ENCODE measurements at places on chromosomes 6 and 20.

DNA sequence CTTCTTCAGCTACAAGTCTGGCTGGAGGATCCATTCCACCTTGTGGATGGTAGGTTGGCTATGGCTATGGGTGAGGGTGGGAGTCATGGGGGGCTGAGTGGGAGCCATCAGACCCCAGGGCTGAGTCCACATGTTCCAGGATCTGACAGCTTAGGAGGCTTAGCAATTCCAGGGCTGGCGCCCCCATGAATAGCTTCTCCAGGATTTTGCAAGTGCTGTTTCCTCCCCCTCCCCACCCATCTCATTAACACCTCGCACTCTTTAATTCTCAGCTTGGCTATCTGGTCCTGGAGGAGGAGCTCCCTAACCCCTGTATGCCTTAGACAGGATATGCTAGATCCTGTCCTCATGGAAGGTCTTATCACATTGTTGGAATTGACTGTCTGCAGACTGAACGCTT, 39.0 kb upstream of the ANGPT4 start:
- H3K4me3 ChIP-seq: no peak overlapping the region
- no peaks in the 10 kb centered on the region for H3K36me3 ChIP-seq
- H3K27ac ChIP-seq: no peak overlapping the region
- no peak for DNase-seq

- H3K27ac ChIP-seq: no peak overlapping the region
- H3K36me3 ChIP-seq: no peaks in the 10 kb centered on the region
- no peak for DNase-seq
- H3K4me1 ChIP-seq: peaks cover 21% of the 10 kb centered on the region
- no peaks in the 10 kb centered on the region for H3K27me3 ChIP-seq
- H3K4me3 ChIP-seq: no peak overlapping the region
These were observed 16.8 kb upstream of the PTGIS start for GRCh38 chr20:49584418-49585382.

GRCh38 chr20:34806255-34806654, 19.2 kb downstream of the NCOA6 start:
- no peaks in the 10 kb centered on the region for H3K27me3 ChIP-seq
- DNase-seq: no peak
- H3K4me3 ChIP-seq: no peak overlapping the region
- no peak overlapping the region for H3K27ac ChIP-seq
- H3K4me1 ChIP-seq: no peaks in the 10 kb centered on the region
- no peaks in the 10 kb centered on the region for H3K36me3 ChIP-seq

GRCh38 chr20:57223648-57224489, 42.6 kb downstream of the BMP7 start:
- no peak for DNase-seq
- H3K27me3 ChIP-seq: no peaks in the 10 kb centered on the region
- H3K4me3 ChIP-seq: no peak overlapping the region
- no peaks in the 10 kb centered on the region for H3K36me3 ChIP-seq
- no peak overlapping the region for H3K27ac ChIP-seq
- H3K4me1 ChIP-seq: no peaks in the 10 kb centered on the region

DNA sequence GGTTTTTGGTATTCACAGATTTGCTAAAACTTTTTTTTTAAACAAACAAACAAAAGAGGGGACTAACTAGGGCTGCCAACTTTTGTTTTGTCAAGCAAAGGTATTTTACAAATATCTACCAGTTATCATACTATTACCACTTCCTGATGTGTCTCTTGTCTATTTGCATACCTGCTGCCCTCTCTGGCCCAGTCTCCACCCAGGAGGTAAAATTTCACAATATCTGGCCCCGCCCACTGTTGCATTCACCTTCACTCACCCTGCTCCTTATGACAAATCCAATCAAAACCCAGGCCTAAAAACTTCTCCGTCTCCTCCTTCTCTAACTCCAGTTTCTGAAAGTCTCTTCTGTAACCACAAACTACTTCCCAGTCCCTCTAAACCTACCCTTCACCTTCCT, 82.2 kb downstream of the TRERF1 start:
- H3K4me3 ChIP-seq: no peak overlapping the region
- peaks cover 82% of the 10 kb centered on the region for H3K4me1 ChIP-seq
- no peaks in the 10 kb centered on the region for H3K27me3 ChIP-seq
- H3K27ac ChIP-seq: peak overlapping the region; percentile 21
- no peaks in the 10 kb centered on the region for H3K36me3 ChIP-seq
